Thymus (tissue), 14 donors: ENCODE measurements at places on chromosomes 7 and 10. TPM values are rescaled to one million over a fixed set of nuclear protein-coding genes. Genes with fewer than 3 reads are reported as not detected.

DNA sequence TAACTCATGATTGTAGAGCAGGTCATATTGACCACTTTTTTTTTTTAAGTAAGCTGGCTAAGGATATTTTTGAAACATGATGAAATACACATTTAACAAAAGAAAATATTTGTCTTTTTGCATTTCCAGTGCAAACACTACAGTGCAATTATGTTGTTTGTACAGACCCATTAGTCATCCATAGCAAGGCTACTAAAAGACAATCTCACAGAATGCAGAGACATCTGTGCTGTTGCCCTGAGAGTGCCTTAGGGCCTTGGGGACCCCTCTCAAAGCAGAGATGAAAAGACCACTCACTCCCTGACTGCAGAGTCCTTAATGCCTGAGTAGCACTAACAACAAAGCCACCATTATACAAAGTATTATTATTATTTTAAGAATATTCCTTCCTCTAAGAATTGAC is 104.5 kb downstream of the NRCAM start:
- no peak for DNase-seq
- no peaks in the 10 kb centered on the region for H3K27me3 ChIP-seq
- no peaks in the 10 kb centered on the region for H3K4me1 ChIP-seq
- H3K4me3 ChIP-seq, result no peak overlapping the region
- H3K36me3 ChIP-seq, result no peaks in the 10 kb centered on the region

DNA sequence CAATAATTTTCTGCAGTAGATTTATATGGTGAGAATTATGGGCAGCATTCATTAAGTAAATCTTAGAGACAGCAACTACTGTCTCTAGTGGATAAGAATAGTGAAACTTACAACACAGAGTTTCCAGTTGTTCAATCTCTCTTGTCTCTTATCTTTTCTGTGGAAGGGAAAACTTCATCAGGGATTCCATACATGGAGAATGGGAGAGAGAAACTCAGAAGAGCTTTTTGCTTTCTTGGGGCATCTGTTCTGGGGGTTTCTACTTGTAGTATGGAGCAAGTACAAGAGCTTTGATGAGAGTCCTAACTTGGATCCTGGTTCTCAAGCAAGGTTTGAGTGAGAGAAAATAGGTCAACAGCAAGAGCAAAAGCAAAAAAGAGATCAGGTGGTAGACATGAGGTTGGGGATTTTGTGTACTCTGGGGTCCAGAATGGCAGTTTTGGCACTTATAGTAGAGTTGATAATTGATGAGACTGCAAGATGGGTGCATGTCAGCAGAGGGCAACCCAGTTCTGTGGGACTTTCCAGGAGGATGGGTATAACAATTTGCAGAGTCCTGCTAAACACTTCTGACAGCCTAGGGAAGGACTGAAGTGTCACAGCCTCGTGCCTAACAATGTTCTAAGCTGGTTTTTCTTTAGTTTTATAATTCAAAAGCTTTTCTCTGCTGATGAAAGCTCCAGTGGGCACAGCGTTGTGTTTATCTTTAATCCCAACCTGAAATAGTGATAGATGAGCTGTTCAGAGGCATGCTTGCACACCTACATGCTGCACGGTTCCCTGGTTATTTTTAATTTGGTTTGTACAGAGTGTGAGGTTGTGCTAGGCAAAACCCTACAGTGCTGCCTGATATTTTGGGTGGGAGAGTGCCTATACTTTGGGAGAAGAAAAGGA is 32.0 kb upstream of the STRIP2 start:
- no peak overlapping the region for H3K4me3 ChIP-seq
- H3K4me1 ChIP-seq, result peaks cover 3% of the 10 kb centered on the region
- H3K27ac ChIP-seq, result no peak overlapping the region
- H3K27me3 ChIP-seq, result no peaks in the 10 kb centered on the region

The PLXDC2 gene
- 8.0 TPM for total RNA-seq

GRCh38 chr10:62805231-62806099 is 945 bp downstream of the ADO start:
- peak overlapping the region; percentile 46 for H3K27ac ChIP-seq
- no peak for DNase-seq
- peaks cover 2% of the 10 kb centered on the region for H3K27me3 ChIP-seq
- H3K4me3 ChIP-seq, result peak overlapping the region; percentile 97

- H3K4me1 ChIP-seq, result peaks cover 45% of the 10 kb centered on the region
- H3K27ac ChIP-seq, result no peak overlapping the region
- DNase-seq, result peak; percentile 82
- no peaks in the 10 kb centered on the region for H3K36me3 ChIP-seq
- no peak overlapping the region for H3K4me3 ChIP-seq
Measured at GRCh38 chr10:44932517-44933450, 21.6 kb downstream of the TMEM72 start.

- H3K4me3 ChIP-seq, result no peak within 1 kb of the TSS
- H3K27ac ChIP-seq, result no peak within 1 kb of the TSS
- DNase-seq, result no peak
- H3K36me3 ChIP-seq, result no peaks in the 10 kb centered on the region
- no peaks in the 10 kb centered on the region for H3K4me1 ChIP-seq
Measured at GRCh38 chr7:88759230-88760135, at the start of gene ZNF804B. Gene ZNF804B (plus strand): TSS chr7:88759700. CDS start chr7:88759977, 277 bp downstream.

The AGAP9 gene
- 4.2 TPM for total RNA-seq

The MSMB gene
- total RNA-seq, result 1.1 TPM

DNA sequence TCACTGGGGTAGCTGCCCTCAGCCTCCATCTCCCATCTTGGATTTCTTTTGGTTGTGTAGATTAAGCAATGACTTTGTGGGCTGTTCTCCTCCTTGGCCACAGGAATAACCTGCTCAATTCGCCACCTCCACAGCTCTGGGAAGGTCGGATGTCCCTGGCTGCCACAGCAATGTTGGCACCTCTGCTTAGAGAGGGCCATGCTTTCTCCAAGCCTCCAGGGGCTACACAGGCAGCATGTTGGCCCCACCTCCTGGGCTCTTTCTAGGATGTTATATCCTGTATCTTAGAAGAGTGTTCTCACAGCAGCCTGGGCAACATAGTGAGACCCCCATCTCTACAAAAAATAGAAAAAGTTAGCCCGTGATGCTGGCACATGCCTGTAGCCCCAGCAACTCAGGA is 35.4 kb upstream of the FXYD4 start:
- no peak for DNase-seq
- H3K36me3 ChIP-seq, result no peaks in the 10 kb centered on the region
- no peak overlapping the region for H3K27ac ChIP-seq
- no peak overlapping the region for H3K4me3 ChIP-seq
- H3K27me3 ChIP-seq, result peaks cover 25% of the 10 kb centered on the region
